ENCODE measurements at places on chromosomes 12 and 14.

DNA sequence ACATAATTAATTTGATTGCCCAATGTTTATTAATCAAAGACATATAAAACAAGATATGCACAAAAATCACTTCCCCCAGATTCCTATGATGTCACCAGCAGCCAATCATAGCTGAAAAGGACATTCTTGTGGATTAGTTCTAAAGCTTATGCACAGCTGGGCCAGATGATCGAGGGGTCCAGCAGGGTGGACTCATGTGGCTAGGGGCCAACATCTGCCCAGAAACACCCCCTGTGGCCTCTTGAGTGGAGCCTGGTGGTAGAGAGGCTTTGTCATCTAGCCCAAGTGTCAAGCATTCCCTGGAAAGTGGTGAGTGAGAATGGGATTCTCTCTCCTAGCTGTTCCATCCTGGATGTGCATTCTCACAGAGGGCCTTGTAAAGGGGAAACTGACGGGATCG is 590.0 kb downstream of the BCL11B start:
- DNase-seq = no peak

GRCh38 chr12:100824476-100824875 is 29.9 kb downstream of the ANO4 start:
- DNase-seq = no peak

DNA sequence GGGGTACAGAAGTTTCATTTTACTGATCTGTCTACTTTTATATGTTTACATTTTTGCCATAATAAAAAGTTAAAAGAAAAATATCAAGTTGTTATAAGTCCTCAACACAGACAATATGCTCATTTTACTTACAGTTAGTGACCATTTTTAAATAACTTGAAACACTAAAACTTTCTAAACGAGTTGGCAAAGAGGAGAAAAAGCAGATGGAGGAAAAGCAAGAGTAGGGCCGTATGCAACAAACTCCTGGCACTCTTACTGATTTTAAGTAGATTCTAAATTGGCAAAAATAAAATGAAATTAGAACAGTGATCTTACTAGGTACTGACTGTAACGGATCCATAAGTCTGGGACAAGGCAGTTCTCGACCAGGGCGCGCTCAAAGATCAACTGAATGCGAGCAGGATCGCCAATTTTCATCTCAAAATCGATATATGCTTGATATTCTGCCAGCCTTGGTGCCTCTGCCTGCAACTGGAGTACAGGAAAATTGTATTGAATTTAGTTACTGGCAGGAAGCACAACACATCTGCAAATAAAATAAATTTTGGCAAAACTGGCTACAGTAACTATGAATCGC is 22.3 kb downstream of the SART3 start:
- DNase-seq = no peak

DNA sequence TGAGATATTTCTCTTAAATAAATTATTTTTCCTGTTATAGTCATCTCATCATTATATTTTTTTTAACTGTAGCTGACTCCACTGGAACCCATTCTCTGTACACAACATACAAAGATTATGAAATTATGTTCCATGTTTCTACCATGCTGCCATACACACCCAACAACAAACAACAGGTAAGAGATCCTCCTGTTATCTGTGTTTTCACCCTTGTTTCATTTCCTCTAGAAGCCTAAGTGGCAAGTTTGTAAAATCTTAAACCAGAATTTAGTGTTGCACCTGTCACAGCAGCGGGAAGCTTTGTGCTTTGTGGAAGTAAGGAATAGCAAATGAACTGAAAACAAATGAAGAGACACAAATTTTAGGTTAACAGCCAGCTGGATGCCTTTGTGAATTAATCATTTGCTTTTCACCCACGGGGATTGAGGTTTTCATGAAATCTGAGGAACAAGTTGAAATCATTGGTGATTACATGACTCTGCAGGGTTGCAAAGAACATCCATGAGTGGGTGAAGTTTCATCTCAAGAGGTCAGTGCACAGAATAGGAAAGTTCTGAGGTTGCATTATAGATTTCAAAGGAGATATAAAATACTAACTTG is 273.9 kb upstream of the RGS6 start:
- DNase-seq = no peak

- no peak for DNase-seq
These were observed 159.7 kb downstream of the ANKS1B start for GRCh38 chr12:99824900-99825542.

DNA sequence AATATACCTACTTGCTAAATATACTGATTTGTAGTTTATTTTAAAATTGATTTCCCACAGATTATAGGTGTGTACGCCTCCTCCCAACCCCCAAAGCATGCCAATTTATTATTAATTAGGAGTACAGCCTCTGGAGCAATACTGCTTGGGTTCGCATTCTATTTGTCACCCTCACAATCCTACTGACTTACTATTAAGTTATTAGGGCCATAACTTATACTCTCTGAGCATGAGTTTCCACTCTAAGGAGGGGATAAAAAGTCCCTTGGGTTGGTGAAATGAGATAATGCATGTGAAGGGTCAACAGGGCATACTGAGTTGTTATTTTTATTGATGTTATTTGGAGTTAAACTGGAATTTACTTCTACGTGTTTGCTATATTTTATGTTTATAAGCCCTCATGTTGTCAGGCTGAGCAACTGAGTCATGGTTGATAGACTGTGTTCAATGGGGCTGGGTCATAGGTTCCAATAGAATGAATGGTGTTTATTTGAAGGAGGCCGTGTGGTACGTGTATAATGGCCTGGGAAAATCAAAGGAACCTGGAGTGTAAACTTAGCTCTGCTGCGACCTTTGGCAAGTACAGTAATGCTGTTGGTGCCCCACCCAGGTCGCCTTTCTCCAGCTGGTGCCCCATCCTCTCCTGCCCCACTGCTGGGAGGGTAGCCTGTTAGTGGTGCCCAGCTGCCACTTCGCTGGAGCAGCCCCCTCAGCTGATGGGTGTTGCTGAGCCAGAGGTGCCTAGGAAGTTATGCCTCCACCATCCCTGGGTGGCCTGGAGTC is 99.3 kb upstream of the PTPRB start:
- no peak for DNase-seq

- no peak for DNase-seq
These were observed 112.3 kb downstream of the NRXN3 start for GRCh38 chr14:78282437-78282836.

DNA sequence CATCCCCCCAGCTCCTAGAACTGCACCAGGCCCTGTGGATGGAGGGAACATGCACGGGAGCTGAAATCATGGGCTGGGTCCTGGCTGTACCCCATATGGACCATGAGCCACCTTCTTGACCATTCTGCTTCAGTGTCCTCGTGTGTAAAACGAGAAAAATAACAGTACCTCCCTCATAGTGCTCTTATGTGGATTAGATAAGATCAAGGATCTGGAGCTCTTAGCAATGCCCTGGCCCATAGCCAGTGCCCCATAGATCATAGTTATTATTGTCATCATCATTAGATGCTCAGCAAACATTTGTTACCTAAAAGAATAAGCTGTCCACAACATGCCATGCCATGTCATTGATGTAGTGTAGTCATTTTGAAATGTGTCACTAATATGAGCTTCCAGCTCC is 71.3 kb downstream of the SYNE3 start:
- DNase-seq = no peak

DNA sequence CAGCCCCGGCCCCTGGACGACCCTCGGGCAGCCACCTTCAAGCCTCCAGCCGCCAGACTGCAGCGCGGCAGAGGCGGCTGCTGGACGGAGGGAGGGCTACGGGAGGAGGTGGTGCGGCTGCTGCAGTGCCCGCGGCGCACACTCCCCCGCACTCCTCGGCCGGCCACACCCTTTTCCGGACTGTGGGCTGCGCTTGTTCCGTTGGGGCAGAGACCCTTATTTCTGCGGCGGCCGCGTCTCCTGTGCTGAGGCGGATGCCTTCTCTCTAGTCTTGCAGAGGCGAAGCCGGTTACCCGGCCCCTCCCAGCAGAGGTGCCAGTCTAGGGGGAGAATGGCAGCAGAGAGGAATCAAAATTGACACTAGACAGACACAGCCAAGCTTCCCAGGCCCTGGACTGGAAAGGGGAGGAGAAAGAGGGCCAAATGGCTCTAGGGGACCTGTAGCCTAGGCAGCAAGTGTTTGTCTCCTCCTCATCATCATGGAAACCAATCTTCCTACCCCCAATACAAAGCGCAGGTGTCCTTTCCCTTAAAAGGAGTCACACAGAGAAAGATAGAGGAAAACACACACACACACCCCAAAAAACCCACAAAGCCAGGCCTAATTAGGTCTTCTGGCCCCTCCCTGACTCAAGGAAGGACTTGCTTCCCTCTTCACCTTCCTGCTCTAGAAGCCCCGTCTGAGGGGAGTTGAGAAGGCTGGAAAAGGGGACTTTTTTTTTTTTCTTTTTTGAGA is 1.3 kb downstream of the ESYT1 start:
- no peak for DNase-seq

DNA sequence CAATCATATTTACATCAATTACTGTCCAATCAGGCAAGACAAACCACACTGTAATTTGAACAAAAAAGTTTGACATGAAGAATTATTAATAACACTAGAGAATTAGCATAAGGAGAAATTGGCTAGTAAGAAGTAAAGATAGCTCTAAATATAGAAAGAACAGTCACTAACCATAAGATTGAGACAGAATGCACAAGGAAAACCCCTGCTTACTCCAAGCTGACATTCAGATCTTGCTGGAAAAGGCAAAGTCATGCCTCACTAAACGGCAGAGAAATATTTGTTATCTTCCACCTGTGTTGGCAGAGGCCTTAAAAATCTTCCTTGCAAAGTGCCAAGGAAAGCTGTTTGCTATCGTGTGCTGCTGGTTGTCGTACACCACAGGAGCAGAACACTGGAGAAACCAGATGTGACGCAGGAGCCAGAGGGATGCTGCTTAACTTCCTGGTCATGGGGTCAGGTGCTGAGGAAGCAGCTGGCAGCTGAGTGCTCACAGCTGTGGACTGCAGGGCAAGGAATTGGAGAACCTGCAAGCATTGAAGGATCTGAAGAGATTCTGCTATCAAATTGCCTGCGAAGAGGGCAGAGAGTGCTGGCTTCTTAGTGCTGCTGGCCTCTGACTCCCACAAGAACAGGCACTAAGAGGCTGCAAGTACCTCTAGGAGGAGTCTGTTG is 1323.3 kb downstream of the LRFN5 start:
- DNase-seq = no peak

- no peak for DNase-seq
These were observed 94.6 kb upstream of the DAAM1 start for GRCh38 chr14:59093902-59094301.

DNA sequence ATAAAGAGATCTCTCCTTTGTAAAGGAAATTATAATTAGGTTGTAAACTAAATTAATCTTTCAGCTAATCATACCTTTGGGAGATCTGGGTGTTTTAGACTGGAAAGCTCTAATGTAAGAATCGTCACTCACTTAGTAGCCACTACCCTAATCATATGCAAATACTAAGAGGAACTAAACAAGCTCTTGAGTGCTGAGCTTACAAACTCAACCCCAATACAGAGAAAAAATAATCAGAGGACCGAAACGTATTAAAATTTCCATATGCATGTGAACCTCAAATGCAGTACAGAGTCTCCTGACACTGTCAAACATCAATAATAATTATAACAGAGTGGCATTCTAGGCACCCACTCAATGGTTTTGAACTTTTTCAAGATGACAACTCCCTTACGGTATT is 235.3 kb upstream of the FOXN3 start:
- DNase-seq = no peak

DNA sequence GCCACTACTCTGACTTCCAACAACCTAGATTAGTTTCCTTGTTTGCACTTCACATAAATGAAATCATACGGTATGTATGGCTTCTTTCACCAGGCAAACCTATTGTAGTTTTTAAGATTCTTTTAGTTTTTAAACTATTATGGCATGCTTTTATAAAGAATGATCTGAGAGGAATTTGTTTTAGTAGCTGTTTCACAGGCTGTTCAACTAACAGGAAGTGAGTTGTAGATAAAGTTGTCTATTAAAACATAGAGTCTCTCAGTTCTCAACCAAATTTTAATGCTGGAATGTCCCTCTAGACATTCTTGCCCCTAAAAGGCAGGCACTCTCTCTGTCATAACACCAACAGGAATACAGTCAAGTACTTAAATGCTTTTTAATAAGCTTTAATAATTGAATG is 102.7 kb upstream of the DACT1 start:
- DNase-seq = no peak

GRCh38 chr14:61485661-61486060 is 164.3 kb downstream of the PRKCH start:
- no peak for DNase-seq

- no peak for DNase-seq
These were observed at the start of gene GMPR2 for GRCh38 chr14:24232645-24233537. GMPR2 (plus strand) TSS chr14:24232929; CDS start chr14:24233254, 325 bp downstream.

DNA sequence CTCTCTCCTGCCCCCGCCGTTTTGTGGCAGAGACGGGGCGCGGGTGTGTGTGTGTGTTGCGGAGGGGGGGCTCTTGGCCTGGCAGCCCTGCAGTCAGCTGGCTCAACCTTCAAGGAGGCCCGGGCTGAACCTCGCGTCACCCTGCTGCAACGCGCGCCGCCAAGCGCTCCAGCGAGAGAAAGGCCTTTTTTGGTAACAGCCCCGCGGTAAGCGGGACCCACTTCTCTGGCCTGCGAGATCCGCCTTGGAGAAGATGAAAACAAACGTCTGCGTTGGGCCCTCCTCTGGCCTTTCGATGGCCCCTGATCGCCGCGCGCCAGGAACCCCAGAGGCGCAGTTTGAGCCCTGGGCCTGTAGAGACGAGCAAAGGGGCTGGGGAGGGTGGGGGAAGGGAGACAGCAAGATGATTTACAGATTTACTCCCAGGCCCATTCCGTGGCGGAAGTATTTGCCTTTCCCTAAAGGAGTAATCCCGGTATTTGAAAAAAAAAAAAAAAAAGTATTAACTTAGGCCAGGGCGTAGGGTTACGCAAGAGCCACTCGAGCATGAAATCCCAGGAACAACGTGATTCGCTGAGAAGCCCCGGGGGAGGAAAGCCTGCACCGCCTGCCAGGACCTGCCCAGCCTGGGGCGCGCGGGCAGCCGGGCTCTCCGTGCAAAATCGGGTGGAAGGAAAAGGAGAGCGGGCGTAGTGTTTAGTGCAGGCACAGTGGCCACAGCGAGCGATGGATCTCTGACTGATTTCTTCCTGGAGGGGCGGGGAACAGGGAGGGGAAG is 4.5 kb upstream of the IRF2BPL start:
- DNase-seq = peak; percentile 98

GRCh38 chr14:53304726-53305381 is 151.7 kb upstream of the DDHD1 start:
- DNase-seq = no peak

GRCh38 chr12:82781309-82781997 is 94.7 kb downstream of the TMTC2 start:
- no peak for DNase-seq

GRCh38 chr14:35197015-35197414 is 74.7 kb downstream of the PRORP start:
- no peak for DNase-seq

GRCh38 chr12:95411466-95411865 is 62.5 kb upstream of the METAP2 start:
- DNase-seq = no peak
